ENCODE measurements at places on chromosomes 16 and 17. TPM values are rescaled to one million over a fixed set of nuclear protein-coding genes. Genes with fewer than 3 reads are reported as not detected.

DNA sequence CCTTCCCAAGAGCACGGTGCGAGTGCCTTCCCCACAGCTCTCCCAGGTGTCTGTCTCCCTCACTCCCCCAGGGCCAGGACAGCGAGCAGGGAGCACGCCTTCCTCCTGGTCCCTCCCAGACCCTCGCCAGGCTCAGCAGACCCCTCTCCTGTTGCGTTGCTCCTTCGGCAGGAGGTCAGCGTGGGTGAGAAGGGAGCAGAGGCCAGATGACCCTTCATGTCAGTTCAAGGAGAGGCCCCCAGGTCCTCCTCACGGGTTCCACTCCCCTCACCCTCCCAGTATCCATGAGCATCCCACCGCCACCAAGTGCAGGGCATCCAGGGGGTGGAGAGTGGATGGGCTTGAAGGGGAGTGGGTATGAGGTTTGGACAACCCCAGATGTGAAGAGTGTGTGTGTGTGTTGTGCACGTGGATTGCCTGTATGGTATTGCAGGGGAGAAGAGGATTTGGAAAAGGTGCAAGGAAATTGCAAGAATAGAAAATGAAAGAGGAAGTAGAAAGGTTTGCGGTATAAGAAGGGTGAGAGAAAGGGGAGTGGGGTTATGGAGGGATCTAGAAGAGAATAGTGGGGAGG is 17.7 kb downstream of the SGCA start:
- no peak for DNase-seq

GRCh38 chr17:61981323-61981722 is 53.5 kb upstream of the INTS2 start:
- DNase-seq = no peak

DNA sequence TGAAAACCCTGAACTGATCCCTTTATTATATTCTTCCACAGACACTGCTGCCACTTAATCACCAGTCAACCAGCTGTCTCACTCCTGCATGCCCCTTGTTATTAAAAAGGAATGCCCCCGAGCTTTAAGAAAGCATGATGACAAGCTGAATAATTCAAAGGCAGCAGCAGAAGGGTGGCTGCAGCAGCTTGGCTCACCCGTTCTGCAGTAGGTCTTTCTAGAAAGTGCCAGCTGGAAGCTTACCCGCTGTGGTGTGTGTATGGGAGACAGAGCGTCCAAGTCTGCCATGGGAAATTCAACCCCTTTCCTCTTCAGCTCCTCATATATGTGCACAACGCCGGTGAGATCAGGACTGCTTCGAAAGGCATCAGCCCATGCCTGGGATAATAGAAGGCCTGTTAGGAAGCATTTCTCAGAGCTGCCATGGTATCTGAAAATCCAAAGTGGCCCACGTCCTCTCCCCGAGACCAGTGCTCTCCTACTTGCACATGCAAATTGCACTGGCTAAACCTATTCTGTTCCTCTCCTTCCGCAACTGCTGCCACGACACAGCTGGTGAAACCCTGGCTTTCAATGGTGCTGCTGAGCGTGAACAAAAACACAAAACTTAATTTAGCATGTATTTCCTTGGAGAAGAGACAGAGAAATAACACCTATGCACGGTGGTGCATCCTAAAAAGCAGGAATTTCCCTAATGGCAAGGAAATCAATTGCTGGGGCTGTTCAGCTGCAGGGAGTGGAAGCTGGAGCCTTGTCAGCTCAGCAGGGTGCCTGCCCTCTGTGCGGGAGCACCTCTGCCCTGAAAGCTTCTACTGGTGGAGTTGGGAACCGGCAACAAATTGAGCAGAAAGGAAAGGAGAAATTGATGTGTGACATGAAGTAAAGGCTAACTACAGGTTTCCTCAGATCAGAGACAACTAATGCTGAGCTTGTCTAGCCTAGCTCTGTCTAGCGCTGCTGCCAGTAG is 47.9 kb upstream of the SREBF1 start:
- DNase-seq = no peak

GRCh38 chr17:42133461-42134041 is 10.9 kb downstream of the HSPB9 start:
- DNase-seq = no peak

GRCh38 chr17:77245162-77245926 is 104.6 kb downstream of the SEC14L1 start:
- DNase-seq = no peak

DNA sequence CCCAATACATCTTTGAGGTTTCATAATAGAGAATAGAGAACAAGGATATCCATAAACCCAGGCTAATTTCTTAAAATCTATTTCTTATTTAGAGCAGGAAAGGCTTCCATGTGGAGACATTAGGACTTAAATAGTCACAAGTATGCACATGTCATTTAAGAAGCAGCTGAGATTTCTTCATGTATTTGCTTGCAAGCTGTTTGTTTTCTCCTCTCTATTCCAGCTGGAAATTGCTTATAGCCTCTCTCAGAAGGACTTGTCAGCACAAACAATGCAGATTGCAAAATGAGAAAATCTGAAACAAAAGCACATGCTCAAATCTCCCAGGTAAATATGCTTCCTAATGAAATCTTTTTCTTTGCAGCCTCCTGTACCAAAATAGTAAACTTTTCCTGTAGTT is 1473.1 kb downstream of the CDH8 start:
- no peak for DNase-seq

- DNase-seq = no peak
These were observed 84.8 kb upstream of the CACNG5 start for GRCh38 chr17:66750116-66750515.

GRCh38 chr17:19549746-19550623 is 16.3 kb downstream of the SLC47A1 start:
- DNase-seq = no peak

- DNase-seq = no peak
These were observed 378.1 kb downstream of the HAPSTR1 start for GRCh38 chr16:9469512-9469911.

- DNase-seq = peak; percentile 72
These were observed 1.7 kb downstream of the IL4R start for GRCh38 chr16:27315333-27316037.

DNA sequence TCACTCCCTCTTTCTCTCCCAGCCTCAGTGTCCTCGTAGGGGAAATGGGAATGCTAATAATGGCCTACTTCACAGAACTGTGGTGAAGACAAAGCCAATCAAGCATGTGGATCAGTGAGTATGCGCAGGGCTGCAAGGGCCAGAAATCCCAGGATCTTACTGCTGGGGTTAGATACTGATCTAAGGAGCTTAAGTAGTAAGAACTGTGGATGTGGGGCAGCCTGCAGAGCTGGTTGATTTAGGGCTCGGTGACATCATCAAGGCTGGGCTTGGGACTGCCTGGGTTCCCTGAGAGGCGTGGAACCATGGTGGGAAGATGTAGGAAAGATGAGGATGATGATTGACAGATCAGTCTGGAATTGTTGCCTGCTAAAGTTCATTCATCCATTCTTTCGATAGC is 25.6 kb downstream of the GOSR2 start:
- DNase-seq = no peak

DNA sequence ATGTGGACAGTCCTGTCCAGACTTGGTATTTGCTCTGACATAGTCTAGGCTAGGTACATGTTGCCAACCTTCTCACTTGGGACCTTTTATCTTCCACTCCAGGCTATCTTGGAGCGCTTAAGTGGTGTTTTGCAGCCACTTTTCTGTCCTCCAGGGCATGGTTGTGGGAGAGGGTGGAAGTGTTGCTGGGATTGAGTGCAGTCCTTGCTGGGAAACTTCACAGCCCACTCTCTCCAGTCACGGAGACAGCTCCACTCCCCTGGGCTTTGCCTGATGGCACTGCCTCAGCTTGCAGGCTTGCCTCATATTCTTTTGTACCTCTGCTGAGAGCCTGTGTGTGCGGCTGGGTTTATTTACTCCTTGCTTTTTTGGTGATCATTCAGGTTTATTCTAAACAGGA is 17.4 kb downstream of the RPA1 start:
- no peak for DNase-seq

DNA sequence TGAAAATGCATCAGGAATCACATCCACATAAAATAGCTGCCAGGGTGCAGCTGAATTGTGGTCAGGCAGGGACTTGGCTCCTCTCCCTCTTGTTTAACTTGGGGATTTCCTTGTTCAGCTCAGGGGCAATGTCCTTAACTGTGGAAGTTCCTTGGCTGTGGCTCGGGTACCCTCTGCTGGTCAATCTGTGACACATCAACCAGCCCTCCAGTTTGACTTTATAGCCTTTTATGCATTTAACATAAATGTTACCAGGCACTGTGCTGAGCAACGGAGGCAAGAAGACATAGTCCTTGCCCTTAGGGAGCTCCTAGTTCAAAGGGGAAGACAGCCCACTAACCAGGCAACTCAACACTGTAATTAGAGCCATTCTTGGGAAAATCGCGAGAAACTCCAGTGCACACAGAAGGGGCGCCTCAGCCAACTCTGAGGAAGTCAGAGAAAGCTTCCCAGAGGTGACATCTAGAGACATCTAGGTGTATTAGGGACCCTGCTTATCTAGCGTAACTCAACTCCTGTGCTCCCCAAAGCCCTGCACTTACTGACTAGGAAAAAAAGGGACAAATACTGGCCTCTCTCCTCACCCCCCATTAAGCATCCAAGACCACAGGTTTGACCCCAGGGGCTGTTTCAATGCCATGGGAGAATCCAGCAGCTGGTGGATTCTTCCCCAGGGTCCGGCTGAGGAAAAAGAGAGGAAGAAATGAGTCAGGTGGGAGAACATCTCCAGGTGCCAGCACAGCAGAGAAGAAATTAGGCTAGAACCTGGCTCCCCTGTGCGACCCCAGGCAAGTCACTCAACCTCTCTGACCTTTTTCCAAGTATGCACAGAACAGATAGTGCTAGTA is 17.3 kb upstream of the EEF2K start:
- no peak for DNase-seq

GRCh38 chr17:47882695-47883588 is 13.1 kb upstream of the SP2 start:
- DNase-seq = no peak

- no peak for DNase-seq
These were observed 201.8 kb downstream of the RPTOR start for GRCh38 chr17:80746262-80746935.

GRCh38 chr17:81058263-81058871 is 23.4 kb downstream of the BAIAP2 start:
- DNase-seq = no peak

GRCh38 chr17:40025991-40026815 is 11.0 kb downstream of the CSF3 start:
- no peak for DNase-seq

Gene SGCA
- not detected for total RNA-seq

Gene ENDOV
- total RNA-seq = 30.8 TPM

Gene KRT33B
- not detected for total RNA-seq

Gene CA4
- total RNA-seq = 4.0 TPM

Gene KRT23
- not detected for total RNA-seq

DNA sequence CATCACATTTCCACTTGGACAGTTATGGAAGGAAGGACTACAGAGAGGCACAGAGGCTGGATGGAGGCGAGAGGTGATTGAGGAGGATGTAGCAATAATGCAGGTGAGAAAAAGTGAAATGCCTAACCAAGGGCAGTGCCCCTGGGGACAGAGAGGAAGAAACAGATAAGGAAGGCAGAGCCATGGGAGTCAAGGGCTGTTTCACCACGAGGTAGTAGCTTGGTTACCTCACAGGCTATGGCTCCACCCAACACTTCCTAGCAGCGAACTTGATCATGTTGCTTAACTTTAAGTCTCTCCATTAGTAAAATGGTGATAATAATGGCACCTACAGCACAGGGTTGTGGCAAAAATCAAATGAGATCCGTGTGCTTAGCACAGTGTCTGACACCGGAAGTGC is 83.9 kb downstream of the YPEL2 start:
- DNase-seq = no peak

GRCh38 chr16:81431554-81432353 is 12.9 kb upstream of the CMIP start:
- no peak for DNase-seq

- DNase-seq = no peak
These were observed 9.3 kb upstream of the SKAP1 start for GRCh38 chr17:48439110-48439850.

GRCh38 chr17:64497565-64498035 is 746 bp upstream of the POLG2 start:
- DNase-seq = no peak

- no peak for DNase-seq
These were observed 17.9 kb downstream of the GPR142 start for GRCh38 chr17:74385201-74385600.
